CD4-positive, alpha-beta T cell treated with Interleukin-17A for 4 hours (primary cell): ENCODE measurements at places on chromosomes 1 and 21.
A peak's percentile ranks its signal among the peaks of the same experiment; 100 is the strongest.

DNA sequence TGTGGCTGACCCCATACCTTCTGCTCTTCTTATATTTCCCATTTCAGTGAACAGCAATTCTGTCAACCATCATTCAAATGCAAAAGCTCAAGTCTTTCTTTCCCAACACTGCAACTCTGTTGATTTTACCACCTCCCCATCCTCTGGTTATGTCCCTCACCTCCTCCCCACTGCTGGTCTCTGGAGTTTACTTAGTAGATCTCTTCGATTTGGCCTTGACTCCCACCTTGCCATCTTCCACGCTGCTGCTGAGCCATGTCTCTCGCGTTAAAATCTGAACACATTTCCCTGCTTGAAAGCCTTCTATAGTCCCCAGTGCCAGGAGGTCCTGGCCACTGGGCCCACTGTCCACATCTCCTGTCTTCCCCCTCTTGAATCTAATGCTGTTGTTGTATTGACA is 125.5 kb downstream of the RUNX1 start:
- no peak for DNase-seq

- no peak for DNase-seq
Observed at GRCh38 chr1:115467196-115467595, 129.1 kb upstream of the NGF start.

GRCh38 chr1:67586596-67586995 is 98.4 kb upstream of the GADD45A start:
- DNase-seq, result no peak

GRCh38 chr21:46141767-46142581 is 13.4 kb downstream of the FTCD start:
- DNase-seq, result no peak

DNA sequence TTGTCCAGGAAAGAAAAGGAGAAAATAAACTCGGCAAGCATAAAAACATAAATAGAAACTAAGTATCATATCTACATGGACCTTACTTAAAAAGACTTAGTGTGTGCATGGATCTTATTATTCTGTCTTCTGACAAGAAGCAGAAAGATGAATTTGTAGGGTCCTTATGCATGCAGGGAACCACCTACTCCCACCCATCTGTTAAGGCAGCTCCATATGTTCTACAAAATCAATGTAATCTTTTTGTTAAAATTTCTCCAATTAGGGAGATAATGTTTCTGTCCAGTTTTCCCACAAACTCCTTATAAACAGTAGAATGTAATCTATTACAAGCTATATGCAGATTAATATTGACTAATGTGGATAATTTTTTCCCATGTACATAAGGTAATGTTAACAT is 13.9 kb upstream of the PTPN14 start:
- DNase-seq, result no peak

- DNase-seq, result no peak
Observed at GRCh38 chr21:40505681-40506080, 341.3 kb downstream of the DSCAM start.

GRCh38 chr1:53132176-53132575 is 10.3 kb downstream of the SLC1A7 start:
- no peak for DNase-seq

DNA sequence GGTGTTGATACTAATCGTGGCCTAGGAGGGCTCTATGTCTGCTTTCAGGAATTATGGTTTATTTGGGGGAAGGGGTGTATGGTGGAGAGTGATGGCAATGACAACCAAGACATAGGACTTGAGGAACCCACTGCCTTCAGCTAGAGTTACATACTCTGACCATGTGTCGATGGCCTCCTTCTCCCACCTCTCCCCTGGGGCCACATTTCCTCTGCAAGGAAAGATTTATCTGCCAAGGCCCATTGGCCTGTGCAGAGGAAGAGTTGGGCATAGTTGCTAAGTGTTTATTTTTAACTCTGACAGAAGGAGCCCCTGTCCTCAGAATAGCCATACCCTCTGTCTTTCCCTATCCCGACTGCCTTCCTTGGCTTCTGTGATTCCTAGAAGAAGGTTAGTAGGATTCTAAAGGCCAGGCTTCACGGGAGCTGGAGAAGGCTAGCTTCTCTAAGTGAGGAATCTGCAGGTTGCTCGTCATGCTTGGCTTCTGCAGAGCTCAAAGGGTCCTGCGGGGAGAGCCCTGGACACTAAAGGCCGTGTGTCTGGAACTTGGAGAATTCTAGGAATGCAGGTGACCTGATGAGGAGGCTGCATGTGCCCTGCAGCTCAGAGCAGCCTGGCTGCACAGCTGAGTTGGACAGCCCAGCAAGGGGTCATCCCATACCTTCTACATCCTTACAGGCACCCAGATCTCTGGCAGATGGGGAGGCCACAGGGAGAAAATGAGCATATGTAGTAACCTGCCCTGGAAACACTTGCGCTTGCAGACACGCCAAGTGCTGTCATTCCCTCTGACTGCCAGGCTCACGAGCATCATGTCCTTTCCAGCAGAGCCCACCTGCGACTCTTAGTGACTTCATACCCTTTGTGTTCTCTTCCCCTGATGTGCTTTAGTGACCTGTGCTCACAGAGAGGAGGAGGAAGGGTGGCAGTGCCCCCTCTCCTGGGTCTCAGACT is 9.7 kb downstream of the MAPKAPK2 start:
- no peak for DNase-seq

GRCh38 chr21:46062471-46063211 is 35.3 kb upstream of the COL6A2 start:
- DNase-seq, result no peak

DNA sequence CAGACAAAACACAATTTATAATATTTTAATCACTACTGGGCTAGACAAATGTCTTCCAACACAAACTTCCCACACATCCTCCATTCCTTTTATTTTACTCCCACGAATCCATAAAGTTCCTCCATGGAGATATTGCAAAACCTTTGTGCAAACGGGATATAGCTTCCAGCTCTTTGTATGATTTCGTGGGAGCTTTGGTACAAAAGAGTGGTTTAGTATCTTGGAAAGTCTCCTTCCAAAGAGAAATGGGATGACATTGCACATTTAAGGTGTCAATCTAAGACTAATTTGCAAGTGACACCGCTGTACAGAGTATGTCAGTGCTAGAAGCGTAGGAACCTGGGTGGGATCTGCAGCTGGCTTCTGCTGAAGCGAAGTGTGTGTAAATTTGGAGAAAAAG is 455.2 kb upstream of the RUNX1 start:
- DNase-seq, result peak; percentile 14

GRCh38 chr1:205972491-205973168 is 29.4 kb upstream of the SLC26A9 start:
- no peak for DNase-seq

DNA sequence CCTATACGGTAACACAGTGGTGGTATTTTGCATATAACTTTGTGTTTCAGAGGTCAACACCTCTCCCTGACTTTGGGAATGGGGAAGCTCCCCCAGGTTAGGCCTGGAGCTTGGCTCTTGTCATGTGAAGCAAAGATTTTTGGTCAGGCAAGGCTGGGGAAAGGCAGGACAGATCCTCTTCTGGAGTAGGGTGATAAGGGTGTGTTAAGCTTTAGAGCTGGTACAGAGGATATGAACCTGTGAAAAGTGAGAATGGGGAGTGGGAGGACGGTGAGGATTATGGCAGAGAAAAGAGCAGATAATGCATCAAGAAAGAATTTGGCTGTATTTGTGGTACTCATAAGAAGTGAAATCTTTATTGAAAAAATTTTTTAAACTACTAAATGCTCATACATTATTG is 2.3 kb downstream of the RPF1 start:
- DNase-seq, result no peak

DNA sequence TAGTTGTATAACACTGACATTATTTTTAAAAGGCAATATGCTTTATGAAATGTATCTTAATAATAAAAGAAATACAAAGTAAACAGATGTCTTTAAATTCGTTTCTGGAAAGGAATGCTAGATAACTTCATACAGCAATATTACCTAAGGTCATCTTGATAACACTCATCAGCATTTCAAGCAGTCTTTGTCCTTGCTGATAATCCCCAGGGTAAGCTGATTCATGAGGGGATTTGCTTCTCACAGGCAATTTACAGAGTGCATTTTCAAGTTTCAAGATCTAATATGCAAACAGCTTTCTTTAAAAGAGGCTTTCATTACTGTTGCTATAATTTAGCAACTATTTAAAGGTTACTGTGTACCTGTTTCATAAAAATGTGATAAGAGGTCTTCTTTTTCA is 75.2 kb upstream of the NEK2 start:
- DNase-seq, result no peak

GRCh38 chr1:163712321-163712720 is 390.6 kb downstream of the NUF2 start:
- no peak for DNase-seq

GRCh38 chr21:37711836-37712568 is 204.3 kb downstream of the KCNJ6 start:
- peak; percentile 10 for DNase-seq

DNA sequence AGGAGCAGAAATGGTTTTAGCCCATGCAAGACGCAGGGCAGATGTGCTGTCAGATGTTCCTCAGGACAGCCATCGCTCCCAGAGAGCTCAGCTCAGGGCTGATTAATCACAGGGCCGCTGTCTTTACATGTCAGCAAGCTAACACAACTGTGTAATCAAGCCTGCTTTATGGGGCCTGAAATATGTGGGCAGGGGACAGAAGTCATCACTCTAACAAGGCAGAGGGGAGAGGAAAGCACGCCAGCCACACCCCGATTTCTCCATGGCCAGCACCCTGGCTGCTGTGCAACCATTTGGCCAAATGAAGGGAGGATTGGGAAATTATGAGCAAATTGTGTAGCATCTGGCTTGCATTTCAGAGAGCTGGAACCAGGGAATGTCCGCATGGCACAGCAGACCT is 368.8 kb downstream of the NPHP4 start:
- no peak for DNase-seq

DNA sequence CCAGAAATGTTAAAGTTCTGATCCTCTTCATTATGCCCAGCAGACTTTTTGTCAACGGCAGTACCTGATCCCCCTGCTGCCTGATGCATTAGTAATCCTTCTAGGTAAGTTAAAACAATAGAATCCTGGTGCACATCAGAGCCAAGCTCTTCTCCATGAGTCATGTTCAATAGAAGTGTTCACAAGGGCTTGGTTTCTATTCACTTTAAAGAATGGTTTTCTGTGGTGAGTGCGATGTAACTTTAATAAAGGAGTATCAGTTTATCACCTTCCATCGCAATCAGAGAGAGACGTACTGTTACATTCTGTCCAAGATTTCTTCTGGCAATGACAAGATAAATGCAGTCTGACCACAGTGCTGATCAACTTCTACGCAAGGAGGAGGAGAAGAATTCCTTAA is 96.8 kb downstream of the NRIP1 start:
- no peak for DNase-seq

- no peak for DNase-seq
Observed at GRCh38 chr1:7473223-7474142, 297.6 kb upstream of the VAMP3 start.

DNA sequence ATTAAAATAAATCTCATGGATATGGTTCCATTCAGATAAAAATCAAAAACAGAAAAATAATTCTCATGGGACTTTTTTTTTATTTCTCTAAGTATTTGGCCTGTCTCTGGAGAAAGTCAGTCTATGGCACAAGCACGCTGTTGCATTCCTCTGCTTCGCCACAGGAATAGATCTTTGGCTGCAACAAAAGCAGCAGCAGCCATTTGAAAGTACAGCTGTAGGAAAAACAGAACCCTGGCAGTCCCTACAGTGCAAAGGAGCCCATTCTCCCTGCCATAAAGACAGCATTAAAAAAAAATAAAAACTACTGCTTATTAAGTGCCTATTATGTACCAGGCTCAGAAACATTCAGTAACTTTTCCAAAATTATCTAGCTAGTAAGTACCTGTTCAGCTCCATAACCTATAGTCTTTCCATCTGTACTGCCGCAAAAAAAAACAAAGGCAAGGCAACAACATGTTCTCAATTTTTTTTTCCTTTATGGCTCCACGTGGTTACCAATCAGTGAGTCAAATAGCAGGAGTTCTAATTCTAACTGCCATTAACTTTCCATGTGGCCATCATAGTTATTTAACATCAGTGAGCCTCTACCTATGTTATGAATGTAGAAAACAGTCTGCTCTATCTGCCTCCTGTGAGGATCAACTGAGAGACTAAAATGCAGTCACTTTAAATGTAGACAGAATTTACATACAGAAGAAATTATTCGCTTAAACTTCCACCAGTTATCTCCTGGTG is 22.7 kb downstream of the SLC35D1 start:
- no peak for DNase-seq

GRCh38 chr1:207393610-207394009 is 60.5 kb upstream of the CR2 start:
- DNase-seq, result no peak

DNA sequence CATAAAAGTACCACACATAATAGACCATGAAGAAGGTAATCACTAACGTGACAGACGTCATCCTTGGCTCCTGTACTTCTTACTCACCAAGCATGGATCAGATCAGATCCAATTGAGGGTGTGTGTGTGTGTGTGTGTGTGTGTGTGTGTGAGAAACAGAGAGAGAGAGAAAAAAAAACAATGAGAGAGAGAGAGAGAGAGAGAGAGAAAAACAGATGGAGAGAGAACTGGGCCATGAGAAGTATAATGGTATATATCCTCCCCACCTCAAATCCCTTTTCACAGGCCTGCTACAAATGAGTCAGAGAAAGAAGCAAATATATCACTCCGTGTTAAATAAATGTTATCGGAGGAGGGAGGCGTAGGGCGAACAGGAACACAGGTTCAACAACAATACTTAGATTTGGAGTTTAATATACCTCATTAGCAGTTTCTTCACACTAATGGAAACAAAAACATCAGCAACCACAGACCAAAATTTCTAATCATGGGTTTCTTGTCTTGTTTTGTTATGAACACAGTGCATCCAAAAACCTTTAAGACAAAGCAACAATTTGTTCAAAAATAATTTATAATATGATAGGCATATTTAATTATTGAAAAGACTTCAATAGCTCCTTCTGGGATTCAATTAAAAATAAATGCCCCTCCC is 45.3 kb downstream of the TIAM1 start:
- no peak for DNase-seq

DNA sequence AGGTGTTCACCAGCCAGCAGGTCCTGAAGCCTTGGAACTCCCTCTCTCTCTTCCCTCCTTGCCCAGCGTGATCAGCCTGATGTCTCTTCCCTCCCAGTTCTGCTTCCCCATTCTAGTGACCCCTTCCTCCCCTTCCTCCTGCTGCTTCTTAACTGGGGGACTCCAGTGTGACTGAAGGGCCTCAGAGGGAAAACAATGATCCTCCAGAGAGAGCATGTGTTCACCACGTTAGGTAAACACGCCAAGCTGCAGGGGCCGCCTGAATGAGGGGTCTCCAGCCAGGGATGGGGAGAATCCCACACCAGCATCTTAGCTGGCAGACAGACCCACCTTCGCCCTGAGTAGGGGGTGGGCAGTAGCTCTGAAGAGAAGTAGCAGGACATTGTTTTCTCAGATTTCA is 124.8 kb downstream of the TMEM53 start:
- no peak for DNase-seq

GRCh38 chr1:113074237-113074636 is 1.2 kb downstream of the LRIG2 start:
- no peak for DNase-seq

GRCh38 chr1:243291292-243291691 is 35.5 kb downstream of the SDCCAG8 start:
- no peak for DNase-seq

GRCh38 chr1:27201295-27201694 is 33.1 kb upstream of the WDTC1 start:
- no peak for DNase-seq

GRCh38 chr1:161402446-161402845 is 34.8 kb upstream of the CFAP126 start:
- DNase-seq, result no peak

GRCh38 chr1:88462488-88463261 is 221.4 kb upstream of the PKN2 start:
- no peak for DNase-seq

- no peak for DNase-seq
Observed at GRCh38 chr1:87549738-87550137, 221.1 kb downstream of the LMO4 start.
